Fibroblast of skin of left biceps (primary cell): ENCODE measurements at places on chromosomes 12 and 14.

DNA sequence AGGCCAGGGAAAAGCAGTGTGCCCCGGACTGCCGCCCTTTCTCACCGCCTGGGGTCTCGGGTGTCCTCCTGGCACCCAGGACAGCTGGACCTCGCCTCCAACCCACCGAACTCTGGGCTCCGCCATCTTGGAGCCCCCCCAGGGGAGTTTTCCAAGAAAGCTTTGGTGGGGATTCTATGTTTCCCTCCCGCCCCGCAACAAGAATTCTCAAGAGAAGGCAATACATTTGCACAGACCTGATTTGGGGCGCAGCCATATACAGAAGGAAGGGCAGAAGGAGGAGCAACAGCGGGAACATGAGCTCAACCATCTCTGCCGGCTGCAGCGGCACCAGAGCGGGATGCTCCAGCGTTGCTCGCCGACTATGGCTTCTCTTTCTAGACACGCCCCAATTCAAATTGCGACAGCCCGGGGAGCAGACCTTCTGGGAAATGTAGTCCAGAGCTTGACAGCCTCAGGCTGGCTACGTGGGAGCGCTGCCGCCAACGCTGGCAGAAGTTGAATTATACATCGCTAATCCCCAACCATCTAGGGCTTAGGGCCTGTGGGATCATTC lies at the start of gene RDH11:
Gene RDH11 (minus strand): TSS at position 371 of the 556 bp plus-strand sequence. CDS start 61 bp downstream, at position 310.
- DNase-seq = peak; percentile 77

- no peak for DNase-seq
These were observed 2.5 kb downstream of the XRCC3 start for GRCh38 chr14:103712633-103713247.

DNA sequence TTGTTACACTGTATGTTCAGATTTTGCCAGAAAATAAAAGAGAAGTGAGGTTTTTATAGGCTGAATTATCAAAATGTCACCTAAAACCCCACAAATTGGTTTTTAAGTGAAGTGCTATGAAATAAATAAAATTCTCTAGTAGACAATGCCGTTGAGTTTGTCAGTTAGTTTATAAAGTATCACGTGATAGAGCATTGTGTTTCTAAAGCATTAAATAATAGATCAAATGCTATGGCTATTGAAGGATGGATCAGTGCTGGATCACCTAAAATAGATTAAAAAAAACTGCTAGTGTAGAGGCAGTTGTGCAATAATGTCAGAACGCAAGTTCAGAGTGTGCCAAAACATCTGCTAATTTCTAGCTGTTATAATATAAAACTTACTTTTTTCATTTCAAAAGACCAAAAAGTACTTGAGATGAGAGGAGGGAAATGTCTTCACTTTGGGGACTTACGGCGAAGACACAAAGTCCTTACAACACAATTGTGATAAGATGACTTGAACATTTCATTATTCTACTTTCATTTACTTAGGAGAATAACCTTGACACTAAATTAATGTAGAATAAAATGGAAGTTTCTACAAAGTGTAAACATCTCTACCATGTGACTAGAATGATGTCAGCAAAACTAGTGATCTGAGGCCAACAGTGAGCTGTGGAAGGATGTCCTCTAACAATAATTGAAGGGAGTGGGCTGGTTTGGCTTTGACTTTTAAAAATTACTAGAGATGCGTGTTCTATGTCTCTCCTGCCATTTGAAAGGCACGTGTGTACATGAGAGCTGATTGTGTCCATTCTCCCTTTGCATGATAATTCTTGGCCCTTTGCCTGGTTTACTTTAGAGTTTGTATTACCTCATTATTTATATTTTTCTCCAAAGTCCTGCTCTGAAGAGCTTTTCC lies 154.4 kb upstream of the PDE3A start:
- no peak for DNase-seq

- no peak for DNase-seq
These were observed 62.2 kb downstream of the RFX4 start for GRCh38 chr12:106645074-106645421.

- DNase-seq = peak; percentile 46
These were observed 835 bp downstream of the MYL6 start for GRCh38 chr12:56158926-56159461.

- no peak for DNase-seq
These were observed 483.9 kb downstream of the ZFP36L1 start for GRCh38 chr14:68308726-68309520.

DNA sequence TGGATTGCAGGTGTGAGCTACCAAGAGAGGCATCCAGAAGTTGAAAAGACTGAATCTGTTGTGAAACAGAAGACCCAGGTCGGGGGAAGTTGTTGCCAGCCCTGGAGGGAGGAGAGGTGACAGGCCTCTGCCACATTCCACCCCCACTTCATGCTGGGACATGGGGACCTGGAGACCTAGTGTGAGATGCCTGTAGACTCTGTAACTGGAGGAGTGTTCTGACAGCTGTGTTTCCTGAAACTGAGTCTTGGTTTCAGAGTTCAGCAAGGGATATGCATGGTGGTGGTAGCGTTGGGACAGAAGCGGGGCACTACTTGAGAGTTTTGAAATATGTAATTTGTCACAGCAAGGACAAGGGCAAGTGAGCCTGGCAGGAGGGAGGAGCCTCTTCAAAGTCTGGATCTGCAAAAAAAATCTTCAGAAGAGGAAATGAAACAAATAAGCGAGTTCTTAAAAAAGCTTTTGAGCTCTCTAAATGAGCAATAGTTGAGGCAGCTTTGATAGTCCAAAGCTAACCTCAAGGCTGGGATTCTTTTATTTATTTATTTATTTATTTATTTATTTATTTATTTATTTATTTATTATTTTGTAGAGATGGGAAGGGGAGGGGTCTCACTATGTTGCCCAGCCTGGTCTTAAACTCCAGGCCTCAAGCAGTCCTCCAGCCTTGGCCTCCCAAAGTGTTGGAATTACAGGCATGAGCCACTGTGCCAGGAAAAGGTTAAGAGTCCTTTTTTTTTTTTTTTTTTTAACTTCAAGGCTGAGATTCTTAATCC lies 58.9 kb upstream of the EEA1 start:
- no peak for DNase-seq

GRCh38 chr12:65022960-65023359 lies 98.1 kb downstream of the WIF1 start:
- DNase-seq = no peak

GRCh38 chr12:104486943-104487819 lies 30.4 kb downstream of the CHST11 start:
- no peak for DNase-seq

- DNase-seq = no peak
These were observed 141.0 kb upstream of the LMNTD1 start for GRCh38 chr12:25694072-25694471.

DNA sequence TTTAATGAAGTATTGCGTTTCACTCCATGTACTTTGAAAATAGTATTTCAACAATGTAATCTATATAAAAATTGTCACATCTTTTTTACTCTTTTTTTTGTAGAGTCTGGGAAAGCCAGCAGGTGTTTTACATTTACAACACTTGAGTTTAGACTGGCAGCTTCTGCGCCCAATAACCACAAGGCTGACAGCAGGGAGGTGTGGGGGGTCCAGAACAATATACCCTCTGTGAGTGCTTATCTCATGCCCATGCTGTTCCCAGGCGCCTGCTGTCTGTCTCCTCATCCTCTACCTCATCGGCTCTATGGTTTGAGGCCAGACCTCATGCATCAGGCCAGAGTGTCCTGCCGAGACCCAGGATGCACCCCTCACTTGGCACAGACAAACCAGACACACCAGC lies 24.9 kb downstream of the FBRSL1 start:
- no peak for DNase-seq
